ENCODE measurements at places on chromosomes 11 and 22.

GRCh38 chr11:2867722-2868505 lies 17.7 kb downstream of the CDKN1C start:
- no peak for DNase-seq

GRCh38 chr11:10454878-10455631 lies at the start of gene AMPD3:
Gene AMPD3, plus strand, starts transcription at chr11:10455264. Its CDS starts 6,256 bp downstream, at chr11:10461520.
- DNase-seq, result peak; percentile 95

- DNase-seq, result no peak
Measured at GRCh38 chr11:14972581-14973495, 687 bp upstream of the CALCA start.

DNA sequence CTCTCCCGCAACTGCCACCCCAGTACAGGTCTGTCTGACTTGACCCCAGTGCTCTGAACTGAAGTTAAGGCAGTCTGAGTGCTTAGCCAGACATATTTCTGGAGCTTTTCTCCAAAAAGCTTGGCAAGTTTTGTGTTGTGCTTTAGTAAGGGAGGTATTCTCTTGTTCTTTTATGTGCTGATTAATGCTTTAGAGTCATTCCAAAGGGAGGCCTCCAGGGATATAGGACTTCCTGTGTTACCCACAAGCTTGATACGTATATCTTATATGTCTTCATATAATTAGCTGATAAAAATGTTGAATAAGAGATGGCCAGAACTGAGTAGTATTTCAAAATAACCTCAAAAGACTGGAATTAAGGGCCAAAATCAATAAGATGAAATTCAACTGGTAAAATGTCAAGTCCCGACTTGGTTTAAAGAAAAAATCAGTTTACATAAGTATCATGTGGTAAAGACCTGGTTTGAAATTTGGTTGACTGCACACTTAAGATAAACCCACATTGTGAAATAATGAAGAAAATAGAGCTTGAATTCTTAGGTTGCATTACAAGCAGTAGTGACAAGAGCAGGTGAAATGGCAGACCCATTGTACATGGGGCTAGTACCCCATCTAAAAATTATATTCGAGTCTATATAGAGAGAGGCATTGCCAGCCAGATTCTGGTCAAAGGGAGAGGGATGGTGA lies 226.9 kb downstream of the SNX19 start:
- DNase-seq, result no peak

DNA sequence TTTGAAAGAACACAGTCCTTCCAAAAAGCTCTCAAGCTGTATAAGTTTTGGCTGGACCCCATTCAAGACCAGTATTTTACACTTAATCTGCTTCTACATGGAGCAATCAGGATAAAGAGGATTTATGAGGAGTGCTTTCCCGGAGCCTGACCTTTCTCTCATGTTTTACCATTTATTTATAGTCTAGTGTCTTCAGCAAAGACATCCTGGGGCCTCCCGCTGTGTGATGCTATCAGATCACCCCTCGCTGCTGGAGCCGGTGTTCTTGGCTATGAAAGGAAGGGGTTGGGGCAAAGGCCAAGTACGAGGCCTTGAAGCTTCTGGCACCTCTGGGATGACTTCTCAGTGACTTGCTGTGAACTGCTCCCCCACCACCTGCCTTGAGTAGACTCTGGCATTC lies 189.6 kb downstream of the ADAMTS15 start:
- DNase-seq, result no peak

- DNase-seq, result no peak
Measured at GRCh38 chr11:26936109-26936508, 57.8 kb upstream of the FIBIN start.

DNA sequence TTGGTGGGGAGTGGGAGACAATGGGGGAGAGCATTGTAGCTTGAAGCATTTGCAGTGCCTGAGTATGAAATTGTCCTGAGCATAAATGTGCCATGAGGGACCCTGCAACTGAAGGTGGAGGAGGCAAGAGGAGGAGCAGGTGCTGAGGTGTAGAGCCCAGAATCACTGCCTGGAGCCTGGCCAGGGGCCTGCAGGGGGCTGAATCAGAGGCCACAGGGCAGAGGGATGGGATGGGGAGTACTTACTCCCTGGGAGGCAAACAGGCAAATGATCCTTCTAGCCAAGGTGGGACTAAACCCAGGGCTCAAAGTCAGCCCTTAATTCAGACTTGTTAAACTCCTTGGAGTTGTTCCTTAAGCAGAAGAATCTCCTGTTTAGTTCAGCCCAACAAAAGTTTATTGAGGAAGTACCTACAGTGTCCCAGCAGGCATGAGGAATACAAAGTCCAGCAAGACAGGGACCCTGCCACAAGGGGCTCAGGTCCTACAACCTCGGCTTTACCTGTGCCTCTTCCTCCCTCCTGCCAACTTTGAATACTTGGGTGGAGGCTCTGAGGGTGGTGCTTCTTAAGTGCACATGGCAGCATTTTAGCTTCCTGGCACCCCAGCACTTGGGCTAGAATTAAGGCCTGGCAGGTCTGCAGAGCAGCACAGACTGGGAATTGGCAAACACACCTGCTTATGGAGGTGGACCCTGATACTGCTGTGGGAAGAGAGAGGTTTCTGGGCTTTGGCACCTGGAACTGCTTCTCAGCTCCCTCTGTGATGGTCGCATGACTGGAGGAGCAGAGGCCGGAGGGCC lies 20.0 kb downstream of the MICAL2 start:
- DNase-seq, result no peak

- DNase-seq, result no peak
Measured at GRCh38 chr22:34070051-34070450, 149.8 kb upstream of the LARGE1 start.

DNA sequence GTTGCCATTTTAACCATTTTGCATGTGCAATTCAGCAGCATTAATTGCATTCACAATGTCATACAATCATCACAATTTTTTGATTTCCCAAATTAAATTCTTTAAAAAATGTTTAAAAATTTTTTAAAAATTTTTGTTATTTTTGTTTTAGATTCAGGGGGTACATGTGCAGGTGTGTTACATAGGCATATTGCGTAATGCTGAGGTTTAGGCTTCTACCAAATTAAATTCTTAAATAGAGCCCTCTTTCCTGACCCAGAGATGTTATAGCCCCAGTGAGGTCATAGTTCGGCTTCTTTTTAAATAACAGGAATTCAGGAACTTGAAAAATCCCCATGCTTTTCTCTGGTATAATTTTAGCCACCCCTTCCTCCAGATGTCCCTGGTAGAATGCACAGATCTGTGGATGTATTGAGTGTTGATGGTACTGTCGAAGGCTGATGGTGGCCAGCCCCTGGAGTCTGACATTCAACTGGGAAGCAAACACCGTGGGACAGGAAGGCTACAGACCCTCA lies 11.3 kb upstream of the AMPD3 start:
- DNase-seq, result no peak

DNA sequence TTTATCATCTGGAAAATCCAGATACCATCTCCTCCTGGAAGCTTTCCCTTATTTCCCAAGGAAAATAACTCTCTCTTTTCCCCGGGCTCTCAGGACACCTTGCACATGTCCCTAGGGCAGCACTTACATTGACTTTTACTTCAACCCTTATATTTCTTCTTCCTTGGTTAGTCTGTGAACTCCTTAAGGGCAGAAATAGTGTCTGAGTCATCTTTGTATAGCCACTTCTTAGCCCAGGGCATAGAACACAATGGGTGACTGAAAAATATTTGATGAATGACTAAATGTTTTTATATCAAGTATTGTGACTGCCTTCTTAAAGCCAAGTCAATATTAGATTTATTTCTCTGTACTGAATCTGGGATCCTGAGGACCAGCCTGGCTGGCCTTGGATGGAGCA lies 45.4 kb upstream of the MYOD1 start:
- peak; percentile 75 for DNase-seq

- no peak for DNase-seq
Measured at GRCh38 chr22:32127904-32128303, 31.2 kb downstream of the C22orf42 start.

GRCh38 chr22:47192651-47193437 lies 430.4 kb downstream of the TBC1D22A start:
- DNase-seq, result no peak

- DNase-seq, result no peak
Measured at GRCh38 chr11:107655602-107656001, 56.3 kb downstream of the SLN start.

GRCh38 chr11:35787626-35788025 lies 125.1 kb downstream of the TRIM44 start:
- DNase-seq, result no peak

DNA sequence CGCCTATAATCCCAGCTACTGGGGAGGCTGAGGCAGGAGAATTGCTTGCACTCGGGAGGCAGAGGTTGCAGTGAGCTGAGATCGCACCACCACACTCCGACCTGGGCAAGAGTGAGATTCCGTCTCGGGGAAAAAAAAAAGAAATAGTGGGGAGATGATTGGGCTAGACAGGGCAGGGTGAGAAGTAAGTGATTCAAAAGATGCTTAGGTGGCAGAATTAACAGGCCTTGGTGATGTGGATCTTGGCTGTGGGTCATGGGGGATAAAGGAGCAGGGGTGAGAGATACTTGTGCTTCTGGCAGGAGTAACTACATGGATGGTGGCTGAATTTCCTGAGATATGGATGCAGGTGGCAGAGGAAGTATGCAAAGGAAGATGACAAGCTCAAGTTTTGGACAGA lies 13.1 kb upstream of the UCP3 start:
- DNase-seq, result no peak

DNA sequence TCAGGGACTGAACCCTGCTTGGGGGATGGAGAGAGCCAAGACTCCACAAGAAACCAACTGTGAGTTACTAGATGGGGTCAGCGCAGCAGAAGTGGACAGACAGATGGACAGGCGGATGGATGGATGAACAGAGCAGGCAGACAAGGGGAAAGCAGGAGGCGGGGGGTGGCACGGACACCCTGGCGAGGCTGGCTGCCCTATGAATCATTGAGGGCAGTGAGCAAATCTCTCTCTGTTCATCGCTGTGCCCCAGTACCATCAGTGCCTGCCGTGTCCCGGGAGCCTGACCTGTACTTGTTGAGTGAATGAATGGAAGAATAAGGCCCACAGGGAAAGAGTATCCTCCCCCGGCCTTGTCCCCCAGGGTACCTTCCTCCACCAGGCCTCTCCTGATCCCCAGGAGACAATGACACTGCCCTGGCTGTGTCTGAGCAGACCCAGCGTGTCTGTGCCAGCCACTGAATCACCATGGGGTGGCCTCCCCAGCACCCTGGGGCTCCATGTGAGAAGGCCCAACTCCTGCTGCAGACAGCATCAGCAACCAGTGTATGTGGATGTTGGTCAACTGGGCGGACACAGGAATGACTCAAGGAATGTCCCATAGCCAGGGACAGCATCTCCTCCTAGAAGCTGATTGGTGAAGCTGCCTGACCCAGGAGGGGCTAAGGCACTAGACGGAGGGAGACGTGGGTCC lies 5.1 kb upstream of the KLHL35 start:
- no peak for DNase-seq

- DNase-seq, result no peak
Measured at GRCh38 chr11:69160296-69161116, 4.8 kb downstream of the SMIM38 start.

GRCh38 chr22:17479135-17479534 lies 84.2 kb upstream of the SLC25A18 start:
- DNase-seq, result no peak

DNA sequence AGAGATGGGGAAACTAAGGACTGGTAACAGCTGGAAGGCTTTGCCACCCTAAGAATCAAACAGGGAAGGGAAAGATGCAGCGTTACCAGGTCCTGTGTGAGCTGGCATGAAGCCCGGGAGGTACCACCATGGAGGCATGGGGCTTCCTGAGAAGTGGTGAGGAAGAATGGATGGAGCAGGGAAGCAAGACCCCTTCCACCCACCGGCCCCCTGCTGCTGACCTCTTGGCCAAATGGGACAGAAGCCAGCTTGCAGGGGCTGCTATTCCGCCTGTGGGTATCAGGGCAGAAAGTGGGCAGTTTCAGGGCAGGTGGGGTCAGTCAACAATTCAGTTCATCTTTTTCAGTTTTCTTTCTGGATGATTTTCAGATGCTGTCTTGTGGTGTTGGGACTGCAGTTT lies 1099.9 kb downstream of the TBC1D22A start:
- DNase-seq, result no peak

DNA sequence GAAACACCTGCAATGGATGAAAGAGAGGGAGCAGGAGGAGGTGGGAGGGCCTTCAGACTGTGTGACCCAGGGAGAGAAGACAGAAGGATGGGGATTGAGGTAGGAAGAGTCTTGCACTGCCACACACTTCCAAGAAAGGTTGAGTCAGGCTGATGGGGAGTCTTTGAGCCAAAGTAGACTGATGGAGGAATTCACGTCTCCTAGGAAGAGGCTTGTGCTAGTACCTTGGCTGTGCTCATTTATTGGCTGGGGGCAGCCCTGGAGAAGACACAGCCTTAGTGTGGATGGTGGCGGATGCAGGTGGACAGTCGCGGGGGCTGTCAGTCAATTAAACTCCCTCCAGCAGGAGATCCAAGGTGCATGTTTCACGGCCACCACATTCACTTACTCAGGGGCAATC lies 16.2 kb upstream of the ACCSL start:
- no peak for DNase-seq

DNA sequence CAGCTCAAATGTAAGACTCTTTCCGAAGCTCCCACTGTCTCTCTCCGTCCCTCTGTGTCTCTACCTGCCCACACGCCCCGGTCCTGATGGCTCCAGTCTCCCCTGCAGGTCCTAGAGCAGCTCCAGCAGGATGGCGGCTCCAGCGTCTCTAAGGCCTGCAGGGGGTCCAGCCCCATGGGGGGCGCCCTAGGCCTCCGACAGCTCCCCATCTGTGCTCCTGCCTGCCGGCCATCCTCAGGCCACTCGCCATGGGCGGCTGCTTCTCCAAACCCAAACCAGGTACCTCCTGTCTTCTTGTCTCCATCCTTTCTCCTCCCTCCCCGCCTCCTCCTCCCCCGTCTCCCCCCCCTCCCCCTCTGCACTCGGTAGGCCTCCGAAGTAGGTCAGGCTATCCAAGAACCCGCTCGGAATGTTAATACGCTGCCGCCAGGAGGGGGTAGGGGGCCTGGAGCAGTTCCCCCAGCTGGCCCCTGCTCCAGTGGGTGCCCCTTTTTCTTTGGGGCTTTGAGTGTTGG lies 699 bp downstream of the AIFM3 start:
- no peak for DNase-seq

GRCh38 chr22:19040888-19041703 lies 81.1 kb downstream of the DGCR2 start:
- DNase-seq, result no peak

DNA sequence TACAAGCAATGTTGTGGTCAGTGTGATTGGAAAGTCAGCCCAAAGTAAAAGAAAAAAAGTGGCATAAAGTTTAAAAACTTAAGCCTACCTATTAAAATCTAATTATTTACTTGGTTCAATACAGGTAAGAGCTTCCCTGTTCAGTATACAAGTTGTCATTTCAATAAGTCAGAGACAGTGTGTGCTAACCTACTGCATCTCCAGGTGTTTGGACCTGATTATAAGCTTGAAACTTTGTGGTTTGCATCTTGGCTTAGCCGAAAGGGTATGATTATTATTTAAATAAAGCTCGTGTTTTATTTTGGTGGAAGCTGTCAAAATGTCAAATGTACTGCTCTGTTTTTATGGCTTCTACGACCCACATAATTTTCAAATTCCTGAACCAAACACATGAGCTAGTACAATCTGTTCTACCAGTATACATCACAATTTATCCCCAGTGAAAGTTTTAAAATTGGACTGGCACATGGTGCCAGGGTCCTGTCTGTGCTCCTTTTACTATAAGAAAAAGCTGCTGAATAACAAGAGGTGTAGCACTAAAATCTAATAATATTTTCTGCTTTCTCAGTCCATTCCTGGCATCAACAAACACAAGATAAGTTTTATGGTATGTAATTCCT lies 103.9 kb upstream of the ANO3 start:
- DNase-seq, result no peak

Data from HT1080 (cell line).